ENCODE measurements at places on chromosomes 12 and 14. TPM values are rescaled to one million over a fixed set of nuclear protein-coding genes. Genes with fewer than 3 reads are reported as not detected.

DNA sequence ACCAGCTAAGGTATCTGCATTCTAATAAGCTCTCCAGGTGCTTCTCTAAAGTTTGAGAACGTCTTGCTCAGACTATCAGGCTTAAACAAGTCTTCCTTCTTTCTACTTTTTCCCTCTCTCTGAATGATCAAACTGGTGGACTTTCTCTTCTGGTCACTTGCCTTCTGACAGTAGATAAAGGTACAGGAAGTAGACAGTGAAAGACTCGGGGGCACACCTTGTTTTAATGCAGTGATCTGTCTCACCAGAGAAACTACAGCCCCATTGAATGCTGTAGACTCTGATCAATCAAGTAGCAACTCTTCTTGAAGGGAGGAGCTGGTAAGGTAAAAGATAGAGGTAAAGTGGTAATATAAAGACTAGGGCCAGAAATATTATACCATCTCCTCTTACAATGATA is 48.1 kb upstream of the ATXN7L3B start:
- no peaks in the 10 kb centered on the region for H3K27me3 ChIP-seq
- no peaks in the 10 kb centered on the region for H3K4me1 ChIP-seq
- no peak overlapping the region for H3K27ac ChIP-seq
- H3K36me3 ChIP-seq: no peaks in the 10 kb centered on the region
- DNase-seq: no peak
- H3K4me3 ChIP-seq: no peak overlapping the region

GRCh38 chr12:105874121-105874520 is 264.6 kb downstream of the NUAK1 start:
- no peaks in the 10 kb centered on the region for H3K27me3 ChIP-seq
- H3K4me3 ChIP-seq: no peak overlapping the region
- DNase-seq: no peak

- no peaks in the 10 kb centered on the region for H3K36me3 ChIP-seq
- no peaks in the 10 kb centered on the region for H3K4me1 ChIP-seq
- H3K27ac ChIP-seq: no peak overlapping the region
- H3K27me3 ChIP-seq: no peaks in the 10 kb centered on the region
- no peak for DNase-seq
Observed at GRCh38 chr12:106861984-106862916, 87.8 kb downstream of the RIC8B start.

- H3K4me1 ChIP-seq: no peaks in the 10 kb centered on the region
- H3K36me3 ChIP-seq: no peaks in the 10 kb centered on the region
Observed at GRCh38 chr12:117102800-117103181, 3.6 kb upstream of the TESC start.

- H3K4me3 ChIP-seq: no peak overlapping the region
- peak; percentile 9 for DNase-seq
- H3K27ac ChIP-seq: no peak overlapping the region
- no peaks in the 10 kb centered on the region for H3K4me1 ChIP-seq
Observed at GRCh38 chr14:101495827-101496775, 65.2 kb upstream of the DIO3 start.

GRCh38 chr12:56713345-56713744 is 11.8 kb downstream of the NACA start:
- no peaks in the 10 kb centered on the region for H3K27me3 ChIP-seq
- peaks cover 16% of the 10 kb centered on the region for H3K4me1 ChIP-seq
- no peaks in the 10 kb centered on the region for H3K36me3 ChIP-seq
- H3K27ac ChIP-seq: no peak overlapping the region
- H3K4me3 ChIP-seq: no peak overlapping the region

GRCh38 chr12:81086342-81086741 is 8.5 kb downstream of the ACSS3 start:
- peak overlapping the region; percentile 5 for H3K27ac ChIP-seq
- DNase-seq: no peak
- H3K4me1 ChIP-seq: peaks cover 11% of the 10 kb centered on the region
- H3K27me3 ChIP-seq: no peaks in the 10 kb centered on the region

DNA sequence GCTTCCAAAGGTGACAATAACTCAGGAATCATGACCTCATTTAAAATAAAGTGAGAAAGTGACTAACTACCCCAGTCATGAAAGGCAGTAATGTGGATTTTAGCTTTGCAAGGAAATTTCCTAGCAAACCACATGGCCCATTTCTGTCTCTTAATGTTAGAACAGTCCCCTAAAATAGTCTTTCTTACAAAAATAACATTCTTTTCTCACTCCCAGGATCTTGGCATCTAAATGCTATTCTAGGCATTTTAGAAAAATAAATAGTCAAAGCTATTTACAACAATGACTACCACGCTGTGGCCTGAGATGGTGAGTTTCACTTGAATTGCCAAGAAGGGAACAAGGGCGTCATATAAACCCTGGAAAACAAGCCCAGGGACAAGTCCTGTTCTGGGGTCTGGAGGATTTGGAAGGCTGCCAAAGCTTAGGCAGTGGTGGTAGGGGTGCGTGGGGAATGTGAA is 101.2 kb upstream of the CCDC175 start:
- H3K27me3 ChIP-seq: no peaks in the 10 kb centered on the region
- no peak for DNase-seq
- no peaks in the 10 kb centered on the region for H3K36me3 ChIP-seq
- no peak overlapping the region for H3K4me3 ChIP-seq
- no peak overlapping the region for H3K27ac ChIP-seq

DNA sequence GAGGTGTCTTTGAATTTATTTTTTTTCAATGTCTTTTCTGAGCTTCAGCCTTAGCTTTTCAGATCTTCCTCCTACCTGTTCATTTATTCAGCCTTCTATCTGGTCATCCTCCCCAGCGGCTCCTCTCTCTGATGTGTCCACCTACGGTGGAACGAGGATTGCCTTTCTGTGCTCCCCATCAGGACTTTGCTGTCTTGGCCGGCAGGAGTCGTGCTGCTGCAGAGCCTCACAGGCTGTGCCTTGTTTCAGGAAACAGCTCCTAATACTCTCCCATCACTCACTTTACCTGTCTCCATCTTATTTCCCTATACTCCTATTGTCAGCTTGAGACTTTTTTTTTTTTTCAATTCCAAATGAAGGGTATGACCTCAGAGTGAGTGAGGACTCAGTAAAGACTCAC is 76.9 kb downstream of the KICS2 start:
- DNase-seq: no peak
- no peaks in the 10 kb centered on the region for H3K27me3 ChIP-seq
- no peaks in the 10 kb centered on the region for H3K4me1 ChIP-seq
- no peak overlapping the region for H3K4me3 ChIP-seq
- no peak overlapping the region for H3K27ac ChIP-seq
- no peaks in the 10 kb centered on the region for H3K36me3 ChIP-seq

Gene DCTN2
- total RNA-seq: 133 TPM
